Endodermal cell (in vitro differentiated cells): ENCODE measurements at places on chromosomes 7 and 10. TPM values are rescaled to one million over a fixed set of nuclear protein-coding genes. Genes with fewer than 3 reads are reported as not detected.

DNA sequence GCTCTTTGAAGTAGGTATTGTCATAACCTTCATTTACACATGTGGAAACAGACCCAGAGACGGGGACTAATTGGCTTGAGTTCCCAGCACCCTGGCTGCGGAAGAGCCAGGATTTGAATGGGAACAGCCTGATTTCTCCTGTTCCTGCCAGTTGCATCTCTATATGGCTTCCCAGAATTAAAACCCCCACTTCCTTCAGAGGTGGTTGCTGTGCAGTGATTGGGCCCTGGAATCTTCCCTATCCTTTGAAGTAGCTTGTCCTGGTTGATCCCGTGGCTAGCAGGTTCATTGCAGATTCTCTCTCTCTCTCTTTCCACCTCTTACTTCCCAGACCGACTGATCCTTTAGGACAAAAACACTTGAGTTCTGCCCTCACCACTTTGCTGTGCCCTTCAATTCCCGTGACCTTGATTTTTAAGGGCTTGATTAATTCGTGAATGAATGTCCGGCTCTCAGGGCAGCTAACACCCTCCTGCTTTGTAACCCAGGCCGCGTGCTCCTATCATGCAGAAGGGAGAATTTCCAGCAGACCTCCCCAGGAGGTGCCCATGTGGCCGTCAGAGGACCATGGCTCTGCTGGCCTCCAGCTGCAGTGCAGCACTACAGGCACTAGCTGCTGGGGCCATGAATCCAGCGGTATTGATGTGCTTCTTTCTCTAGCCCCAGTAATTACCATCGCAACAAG lies 120.6 kb upstream of the AGK start:
- DNase-seq = peak; percentile 77
- H3K27me3 ChIP-seq = no peaks in the 10 kb centered on the region
- peak overlapping the region; percentile 36 for H3K27ac ChIP-seq
- H3K36me3 ChIP-seq = no peaks in the 10 kb centered on the region
- H3K4me1 ChIP-seq = peaks cover 3% of the 10 kb centered on the region
- no peak overlapping the region for H3K4me3 ChIP-seq

- H3K36me3 ChIP-seq = no peaks in the 10 kb centered on the region
- peak overlapping the region; percentile 16 for H3K27ac ChIP-seq
- peaks cover 8% of the 10 kb centered on the region for H3K4me1 ChIP-seq
- no peak overlapping the region for H3K4me3 ChIP-seq
Observed at GRCh38 chr10:63717027-63717715, 196.0 kb downstream of the REEP3 start.

- no peaks in the 10 kb centered on the region for H3K27me3 ChIP-seq
- peak; percentile 51 for DNase-seq
- peaks cover 7% of the 10 kb centered on the region for H3K4me1 ChIP-seq
Observed at GRCh38 chr7:94970085-94970576, 62.7 kb downstream of the PPP1R9A start.

Gene PDLIM1
- 93.9 to 185 TPM (median 98.5 TPM) in 3 replicates for total RNA-seq

Gene USP6NL
- 18.8 to 21.3 TPM (median 20.6 TPM) in 3 replicates for total RNA-seq

DNA sequence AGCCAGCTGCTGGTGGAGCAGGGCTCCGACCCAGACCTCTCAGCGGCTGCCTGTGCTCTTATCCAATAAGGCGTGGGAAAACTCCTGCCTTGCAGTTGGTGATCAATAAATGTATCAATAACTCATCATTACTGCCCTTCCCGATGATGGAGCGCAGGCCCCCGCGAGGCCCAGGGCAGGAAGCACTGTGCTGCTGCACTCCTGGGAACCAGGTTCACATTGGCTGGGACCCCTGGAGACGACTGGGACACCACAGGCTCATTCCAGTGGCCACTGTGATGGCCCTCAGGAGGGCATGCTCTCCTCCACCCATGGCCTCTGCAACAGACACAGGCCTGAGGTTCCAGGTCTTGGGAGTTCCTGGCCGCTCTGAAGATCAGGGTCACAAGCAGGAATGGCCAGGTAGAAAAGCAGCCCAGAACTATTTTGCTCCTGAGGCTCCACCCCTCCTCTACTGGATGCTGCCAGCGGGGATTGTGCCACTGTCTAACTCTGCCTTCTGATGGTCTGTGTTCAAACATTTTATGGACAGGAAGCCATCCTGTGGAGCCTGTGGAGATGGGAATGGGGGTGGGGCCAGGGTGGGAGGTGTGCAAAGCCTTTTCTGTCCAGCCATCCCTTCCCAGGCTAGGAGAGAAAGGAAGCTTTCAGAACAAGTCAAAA lies 287.4 kb upstream of the ZMIZ1 start:
- no peak overlapping the region for H3K4me3 ChIP-seq
- H3K27me3 ChIP-seq = no peaks in the 10 kb centered on the region
- H3K4me1 ChIP-seq = no peaks in the 10 kb centered on the region
- no peak overlapping the region for H3K27ac ChIP-seq
- DNase-seq = peak; percentile 32

DNA sequence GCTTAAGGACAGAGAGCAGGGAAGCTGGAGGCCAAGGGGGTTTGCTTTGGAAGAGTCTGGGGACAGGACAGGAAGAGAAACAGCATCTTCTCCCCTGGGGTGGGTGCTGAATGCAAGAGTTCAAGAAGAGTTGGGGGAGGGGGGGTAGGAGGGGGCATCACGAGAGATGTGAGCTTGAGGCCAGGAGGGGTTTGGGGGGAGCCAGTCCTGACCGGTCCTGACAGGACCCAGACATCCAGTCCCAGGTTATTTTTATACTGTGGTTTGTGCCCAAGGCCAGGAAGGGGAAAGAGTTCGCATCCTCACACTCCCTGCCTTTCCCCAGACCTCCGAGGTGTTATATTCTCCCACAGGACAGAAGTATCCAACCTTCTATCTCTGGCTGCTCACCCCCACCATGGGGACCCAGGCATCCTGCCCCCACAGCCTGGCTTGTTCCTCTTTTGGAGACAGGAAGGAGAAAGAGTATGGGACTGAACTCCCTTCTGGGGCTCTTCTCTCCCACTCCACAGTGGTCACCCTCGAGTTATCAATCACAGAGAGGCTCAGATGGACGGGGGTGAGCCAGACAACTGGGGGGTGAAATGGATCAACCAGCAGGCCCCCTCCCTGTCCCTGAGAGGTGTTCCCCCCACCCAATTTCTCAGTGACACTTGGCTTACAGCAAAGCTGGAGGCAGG lies 2.8 kb downstream of the TSC22D4 start:
- no peaks in the 10 kb centered on the region for H3K27me3 ChIP-seq
- H3K4me1 ChIP-seq = no peaks in the 10 kb centered on the region
- H3K27ac ChIP-seq = peak overlapping the region; percentile 6
- peak overlapping the region; percentile 88 for H3K4me3 ChIP-seq
- no peak for DNase-seq

DNA sequence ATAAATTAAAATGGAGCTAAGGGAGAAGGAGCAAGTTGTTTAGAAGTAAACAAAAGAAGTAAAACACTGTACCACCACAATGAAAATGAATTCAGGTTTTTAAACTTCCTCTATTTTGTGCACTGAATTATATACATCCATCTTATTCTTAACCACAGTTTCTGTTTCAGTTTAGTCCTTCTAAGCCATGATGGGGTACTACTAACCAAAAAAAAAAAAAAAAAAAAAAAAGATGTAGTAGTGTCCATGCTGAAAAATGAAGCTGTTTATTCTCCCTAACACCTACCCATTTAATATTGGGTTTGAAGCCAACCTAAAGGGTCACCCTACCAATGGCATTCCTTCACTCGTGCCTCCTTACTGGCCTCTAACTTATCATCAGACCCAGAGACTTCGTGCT lies 3.4 kb upstream of the BMPR1A start:
- no peak overlapping the region for H3K4me3 ChIP-seq
- no peaks in the 10 kb centered on the region for H3K4me1 ChIP-seq
- no peak overlapping the region for H3K27ac ChIP-seq
- no peaks in the 10 kb centered on the region for H3K36me3 ChIP-seq
- H3K27me3 ChIP-seq = no peaks in the 10 kb centered on the region

GRCh38 chr7:28458732-28459131 lies 46.4 kb downstream of the CREB5 start:
- no peak overlapping the region for H3K4me3 ChIP-seq
- peak; percentile 65 for DNase-seq
- no peaks in the 10 kb centered on the region for H3K4me1 ChIP-seq
- no peaks in the 10 kb centered on the region for H3K36me3 ChIP-seq
- H3K27ac ChIP-seq = no peak overlapping the region
- no peaks in the 10 kb centered on the region for H3K27me3 ChIP-seq

DNA sequence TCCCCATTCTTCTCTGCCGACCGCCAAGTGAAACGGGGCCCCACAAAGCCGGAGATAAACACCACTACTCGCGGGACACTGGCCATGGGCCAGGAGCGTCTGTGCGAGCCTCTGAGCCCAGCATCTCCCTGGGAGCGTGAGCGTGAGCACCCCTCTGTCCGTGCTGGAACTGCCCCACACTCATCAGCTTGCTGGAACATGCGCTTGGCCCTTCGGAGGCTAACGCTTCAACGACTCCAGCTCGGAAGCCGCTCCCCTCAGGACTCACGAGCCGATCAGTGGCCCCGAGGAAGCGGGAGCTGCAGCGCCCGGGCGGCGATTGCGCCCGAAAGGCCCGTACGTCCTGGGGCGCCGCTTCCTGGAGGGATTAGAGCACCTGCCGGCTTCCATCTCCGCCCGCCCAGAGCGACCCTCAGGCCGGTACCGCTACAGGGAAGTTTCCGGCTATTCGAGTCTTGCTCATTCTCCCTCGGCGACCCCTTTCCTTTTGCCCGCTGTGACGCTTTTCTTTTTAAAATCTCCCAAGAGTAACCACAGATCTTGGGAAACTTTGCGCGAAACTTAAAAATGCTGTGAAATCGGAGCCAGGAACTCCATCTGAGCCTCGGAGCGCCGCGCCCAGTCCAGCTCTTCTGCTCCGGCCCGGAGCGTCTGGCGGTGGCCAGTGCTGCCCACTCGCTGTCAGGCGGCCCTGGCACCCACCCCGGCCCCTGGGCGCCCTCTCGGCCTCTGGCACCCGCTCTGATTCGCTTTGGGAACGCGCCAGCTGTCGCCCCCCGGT lies 1.0 kb downstream of the TLL2 start:
- H3K4me3 ChIP-seq = peak overlapping the region; percentile 78
- H3K4me1 ChIP-seq = no peaks in the 10 kb centered on the region
- H3K36me3 ChIP-seq = no peaks in the 10 kb centered on the region
- peak; percentile 77 for DNase-seq
- peaks cover 20% of the 10 kb centered on the region for H3K27me3 ChIP-seq

GRCh38 chr7:76262683-76263402 lies 39.6 kb upstream of the HSPB1 start:
- no peak overlapping the region for H3K27ac ChIP-seq
- peaks cover 12% of the 10 kb centered on the region for H3K27me3 ChIP-seq
- peak; percentile 92 for DNase-seq

Gene CTBP2
- total RNA-seq = 105 and 109 TPM in 2 replicates
